ENCODE measurements at places on chromosomes 13 and 19.
A peak's percentile ranks its signal among the peaks of the same experiment; 100 is the strongest.

- peak; percentile 87 for DNase-seq
These were observed 11.4 kb downstream of the ZNF331 start for GRCh38 chr19:53549340-53549739.

DNA sequence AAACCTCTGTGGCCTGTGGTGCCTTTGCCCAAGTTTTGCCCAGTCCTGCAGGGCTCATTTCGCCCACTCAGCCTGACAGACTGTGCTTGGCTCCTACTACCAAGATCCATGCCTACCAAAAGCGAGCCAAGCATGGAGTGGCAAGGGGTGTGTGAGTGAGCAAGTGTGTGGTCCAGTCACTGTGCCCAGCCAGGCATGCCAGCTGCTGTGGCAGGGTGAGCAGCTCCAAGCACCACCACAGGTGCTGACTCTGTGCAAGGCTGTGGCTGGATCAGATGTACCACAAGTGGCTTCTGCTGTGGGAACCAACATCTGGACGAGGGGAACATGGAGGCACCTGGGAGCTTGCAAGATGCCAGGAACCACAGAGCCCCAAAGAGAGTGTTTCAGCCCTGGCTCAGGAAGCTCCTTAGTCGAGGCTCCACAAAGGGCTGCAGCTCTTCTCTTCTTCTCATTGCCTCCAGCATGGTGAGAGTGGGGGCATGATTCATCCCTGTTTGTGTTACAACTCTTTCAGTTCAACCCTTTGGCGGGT, 1564.2 kb upstream of the MIR17HG start:
- DNase-seq = no peak

- DNase-seq = no peak
These were observed 154.2 kb downstream of the SUCLA2 start for GRCh38 chr13:47846886-47847285.

- DNase-seq = no peak
These were observed 28.6 kb downstream of the ZNF44 start for GRCh38 chr19:12265921-12266704.

DNA sequence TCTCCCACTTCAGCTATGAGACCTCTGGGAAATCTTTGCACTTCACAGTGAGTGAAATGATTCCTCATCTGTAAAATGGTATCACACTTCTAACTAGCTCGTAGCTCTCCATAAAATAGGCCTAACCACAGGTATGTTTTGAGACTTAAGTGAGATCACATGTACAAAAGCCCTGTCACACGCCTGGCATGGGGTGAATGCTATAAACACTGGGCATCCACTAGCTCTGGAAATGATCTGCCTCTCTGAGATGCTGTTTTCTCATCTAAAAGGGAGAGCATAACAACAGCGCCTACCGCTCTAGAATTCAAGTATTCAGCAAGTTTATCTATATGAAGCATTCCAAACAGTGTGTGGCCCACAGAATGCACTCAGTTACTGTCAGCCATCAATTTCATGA, 2.2 kb downstream of the AKT2 start:
- DNase-seq = no peak

GRCh38 chr19:2777952-2778683, 5.0 kb downstream of the SGTA start:
- DNase-seq = no peak

DNA sequence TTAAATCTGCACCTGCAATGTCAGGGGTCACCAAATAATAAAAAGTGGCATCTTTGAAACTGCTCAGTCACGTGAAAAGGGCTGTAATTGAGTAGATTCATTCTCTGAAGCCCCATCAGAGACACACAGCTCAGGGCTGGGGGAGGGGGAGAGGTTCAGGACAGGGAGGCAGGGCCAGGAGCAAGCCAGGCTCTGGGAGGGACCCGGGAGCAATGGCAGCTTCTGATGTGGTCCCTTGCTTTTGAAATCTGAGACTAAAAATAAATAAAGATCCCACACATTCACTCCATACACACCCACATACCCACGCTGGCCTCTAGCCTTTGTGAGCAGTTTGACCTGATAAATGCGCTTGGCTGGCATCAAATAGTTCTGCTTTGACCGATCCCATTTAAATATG, 32.8 kb downstream of the GSX1 start:
- DNase-seq = no peak

DNA sequence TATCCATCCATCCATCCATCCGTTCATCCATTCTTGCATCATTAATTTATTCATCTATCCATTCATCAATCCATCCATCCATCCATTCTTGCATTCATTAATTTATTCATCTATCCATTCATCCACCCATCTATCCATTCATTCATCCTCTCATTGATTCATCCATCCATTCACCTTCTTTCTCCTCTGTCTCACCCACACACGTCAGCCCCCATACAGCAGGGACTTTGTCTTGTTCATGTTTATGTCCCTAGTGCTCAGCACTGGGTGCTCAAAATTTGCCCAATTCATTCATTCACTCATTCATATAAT, 683 bp upstream of the AP1M2 start:
- no peak for DNase-seq

- DNase-seq = no peak
These were observed 6.9 kb upstream of the ZC3H13 start for GRCh38 chr13:46059405-46059804.

DNA sequence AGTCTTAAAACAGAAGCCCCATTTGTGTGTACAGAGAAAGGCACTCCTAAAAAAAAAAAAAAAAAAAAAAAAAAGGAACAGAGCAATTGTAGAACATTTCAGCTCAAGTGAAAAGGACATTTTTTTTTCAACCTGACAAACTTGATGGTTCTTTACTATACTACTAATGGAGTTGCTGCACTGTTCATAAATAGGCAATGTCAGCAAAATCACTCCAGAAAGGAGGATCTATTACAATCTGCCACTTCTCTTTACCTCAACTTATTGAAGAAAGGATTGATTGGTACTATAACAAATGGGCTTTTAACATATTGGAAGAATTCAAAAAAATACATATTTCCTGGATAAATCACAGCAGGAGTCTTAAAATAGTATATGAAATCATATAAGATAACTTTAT, 1517.7 kb downstream of the SLITRK1 start:
- DNase-seq = no peak

Data from cardiac fibroblast (primary cell).